ENCODE measurements at places on chromosomes 13 and 19.

DNA sequence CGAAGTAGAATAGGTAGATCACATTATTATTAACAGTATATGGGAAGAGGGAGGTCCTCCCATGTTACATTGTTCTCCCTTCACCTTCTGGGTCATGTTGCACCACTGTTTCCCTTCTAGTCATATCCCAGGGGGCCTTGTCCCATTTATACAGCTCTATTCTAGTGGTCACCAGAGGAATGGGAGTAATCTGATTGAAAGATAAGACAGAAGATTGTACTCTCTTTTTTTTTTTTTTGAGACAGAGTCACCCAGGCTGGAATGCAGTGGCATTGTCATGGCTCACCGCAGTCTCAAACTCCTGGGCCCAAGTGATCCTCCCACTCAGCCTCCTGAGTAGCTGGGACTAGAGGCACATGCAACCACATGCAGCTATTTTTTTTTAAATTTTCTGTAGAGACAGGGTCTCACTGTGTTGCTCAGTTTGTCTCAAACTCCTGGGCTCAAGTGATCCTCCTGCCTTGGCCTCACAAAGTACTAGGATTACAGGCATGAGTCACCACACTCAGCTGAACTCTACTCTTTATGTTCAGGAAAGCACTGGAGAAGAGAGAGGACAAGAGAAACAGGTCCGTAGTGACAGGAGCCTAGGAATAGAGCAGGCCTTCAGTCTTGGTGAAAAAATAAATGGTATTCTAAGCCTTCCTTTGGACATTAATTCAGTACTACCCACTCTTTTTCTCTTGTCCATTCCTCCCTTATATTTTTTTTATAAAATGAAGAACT is 4.3 kb upstream of the ZNF529 start:
- no peak for DNase-seq

DNA sequence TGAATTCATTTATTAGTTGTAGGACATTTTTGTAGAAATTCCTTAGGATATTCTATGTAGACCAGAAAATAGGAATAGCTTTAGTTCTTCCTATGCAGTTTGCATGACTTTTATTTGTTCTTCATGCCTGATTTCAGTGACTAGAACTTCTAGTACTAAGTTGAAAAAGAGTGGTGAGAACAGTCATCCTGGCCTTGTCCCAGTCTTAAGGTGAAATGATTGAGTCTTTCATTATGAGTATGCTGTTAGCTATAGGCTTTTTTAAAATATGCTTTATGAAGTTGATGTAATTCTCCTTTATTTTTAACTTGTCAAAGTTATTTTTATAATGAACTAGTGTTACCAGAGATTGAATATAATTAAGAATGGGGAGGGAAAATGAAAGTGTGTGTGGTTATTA is 690.1 kb upstream of the KLHL1 start:
- no peak for DNase-seq

- peak; percentile 64 for DNase-seq
These were observed 607.6 kb downstream of the FGF9 start for GRCh38 chr13:22278336-22278929.

DNA sequence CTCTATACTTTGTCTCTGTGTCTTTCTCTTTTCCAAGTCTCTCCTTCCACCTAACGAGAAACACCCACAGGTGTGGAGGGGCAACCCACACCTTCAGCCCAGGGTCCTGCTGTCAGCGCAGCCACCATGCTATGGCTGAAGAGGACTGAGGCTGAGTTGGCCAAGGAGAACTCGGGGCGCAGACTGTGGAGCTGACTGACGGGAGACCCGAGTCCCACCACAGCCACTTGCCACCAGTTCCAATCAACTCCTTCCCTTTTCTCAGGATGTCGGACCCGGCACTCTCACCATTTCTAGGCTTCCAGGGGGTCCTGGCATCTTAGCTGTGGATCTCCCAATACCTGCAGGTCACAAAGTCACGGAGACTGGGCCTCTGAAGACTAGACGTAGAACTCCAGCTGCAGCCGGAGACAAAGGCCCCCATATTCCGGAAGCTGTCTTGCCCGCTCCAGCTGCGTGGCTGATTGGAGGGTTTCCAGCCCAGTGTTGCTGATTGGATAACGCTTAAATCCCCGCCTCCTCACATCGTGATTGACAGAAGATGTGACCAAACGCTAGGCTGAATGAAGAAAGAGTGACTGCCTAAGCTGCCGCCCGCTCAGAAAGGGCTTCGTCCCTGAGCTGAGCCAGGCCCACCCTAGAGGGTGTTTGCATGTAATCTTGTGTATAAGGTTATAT is 63.6 kb downstream of the ZNF429 start:
- peak; percentile 97 for DNase-seq

DNA sequence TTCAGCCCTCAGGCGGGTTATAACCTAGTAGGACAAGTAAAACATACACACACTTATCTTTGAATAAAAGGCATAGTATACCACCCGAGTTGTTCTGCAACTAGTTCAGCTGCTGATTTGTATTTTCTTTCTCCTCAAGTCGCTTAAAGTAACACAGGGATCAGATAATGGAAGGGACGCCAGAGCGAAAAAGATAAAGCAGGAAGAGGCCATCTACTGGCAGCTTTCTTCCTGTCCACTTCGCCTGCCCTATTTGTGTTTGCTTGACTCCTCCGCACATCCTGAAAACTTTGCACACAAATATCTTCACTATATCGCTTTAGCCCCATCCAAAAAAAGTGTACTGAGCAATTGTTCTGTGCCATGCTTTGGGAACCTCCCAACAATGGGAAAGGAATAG is 238.0 kb upstream of the SOX21 start:
- DNase-seq: no peak

GRCh38 chr19:38144667-38145066 is 79.4 kb downstream of the DPF1 start:
- DNase-seq: no peak

GRCh38 chr13:76398425-76398824 is 487.8 kb downstream of the KCTD12 start:
- DNase-seq: no peak

GRCh38 chr13:98198683-98199082 is 21.6 kb upstream of the RNF113B start:
- DNase-seq: no peak

- peak; percentile 39 for DNase-seq
These were observed 11.9 kb upstream of the FRY start for GRCh38 chr13:32019612-32020233.

GRCh38 chr13:44221657-44222056 is 152.0 kb upstream of the SERP2 start:
- no peak for DNase-seq

GRCh38 chr19:13978351-13979243 is 26.3 kb downstream of the DCAF15 start:
- peak; percentile 44 for DNase-seq

DNA sequence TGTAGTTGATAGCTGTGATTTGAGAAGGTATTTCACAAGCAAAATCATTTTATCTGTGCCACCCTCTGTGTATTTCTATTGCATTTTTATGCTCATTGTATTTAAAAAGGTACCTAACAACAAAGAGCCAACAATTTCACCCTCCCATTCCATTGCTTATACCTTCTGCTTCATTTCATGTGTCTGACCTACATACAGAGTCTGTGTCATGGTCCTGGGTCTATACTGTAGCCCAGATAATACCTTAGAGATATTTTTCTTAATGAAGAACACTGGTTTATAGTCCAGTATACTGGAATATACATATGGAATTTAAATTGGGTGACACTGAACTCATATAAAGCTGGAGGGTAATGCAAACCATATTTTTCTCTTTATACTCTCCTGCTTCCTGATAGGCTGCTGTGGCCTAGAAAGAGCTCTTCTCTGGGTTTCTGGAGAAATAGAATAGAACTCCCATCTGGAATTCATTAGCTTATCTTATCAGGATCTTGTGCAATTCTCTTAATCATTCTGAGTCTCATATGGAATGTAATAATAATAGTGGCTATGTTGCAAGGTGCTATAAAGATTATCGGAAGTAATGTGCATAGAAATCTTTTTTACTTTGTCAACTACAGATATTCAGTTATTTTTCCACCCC is 31.8 kb upstream of the SPART start:
- no peak for DNase-seq

DNA sequence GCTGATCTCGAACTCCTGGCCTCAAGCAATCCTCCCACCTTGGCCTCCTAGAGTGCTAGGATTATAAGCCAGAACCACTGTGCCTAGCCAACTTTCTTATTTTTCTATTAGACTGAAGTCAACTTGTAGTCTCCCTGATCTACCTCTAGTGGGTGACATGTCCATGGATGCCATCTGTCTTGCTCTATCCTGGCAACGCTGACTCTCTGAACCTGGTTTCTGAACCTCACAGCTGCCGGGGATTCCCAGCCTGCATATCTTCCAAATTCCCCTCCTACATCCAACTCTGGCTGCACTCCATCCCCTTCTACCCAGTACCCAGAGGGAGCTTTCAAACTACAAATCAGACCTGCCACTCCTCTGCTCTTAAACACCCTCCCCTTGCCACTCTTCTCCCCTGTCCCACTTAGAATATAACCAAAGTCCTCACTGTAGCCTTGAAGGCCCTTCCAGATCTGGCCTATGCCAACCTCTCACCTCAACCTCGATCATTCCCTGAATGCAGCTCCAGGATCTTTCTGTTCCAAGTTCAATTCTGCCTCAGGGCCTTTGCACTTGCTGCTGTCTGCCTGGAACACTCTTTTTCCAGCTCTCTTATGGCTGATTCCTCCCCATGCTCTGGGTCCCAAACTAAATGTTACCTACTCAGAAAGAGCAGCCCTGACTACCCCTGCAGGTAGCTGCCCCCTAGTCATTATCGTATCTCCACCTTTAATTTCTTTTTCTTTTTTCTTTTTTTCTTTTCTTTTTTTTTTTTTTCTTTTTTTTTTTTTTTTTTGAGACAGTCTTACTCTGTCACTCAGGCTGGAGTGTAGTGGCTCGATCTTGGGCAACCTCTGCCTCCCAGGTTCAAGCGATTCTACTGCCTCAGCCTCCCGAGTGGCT is 2.2 kb downstream of the CLIP3 start:
- no peak for DNase-seq

GRCh38 chr13:114124921-114125320 is 7.5 kb downstream of the RASA3 start:
- DNase-seq: peak; percentile 58

DNA sequence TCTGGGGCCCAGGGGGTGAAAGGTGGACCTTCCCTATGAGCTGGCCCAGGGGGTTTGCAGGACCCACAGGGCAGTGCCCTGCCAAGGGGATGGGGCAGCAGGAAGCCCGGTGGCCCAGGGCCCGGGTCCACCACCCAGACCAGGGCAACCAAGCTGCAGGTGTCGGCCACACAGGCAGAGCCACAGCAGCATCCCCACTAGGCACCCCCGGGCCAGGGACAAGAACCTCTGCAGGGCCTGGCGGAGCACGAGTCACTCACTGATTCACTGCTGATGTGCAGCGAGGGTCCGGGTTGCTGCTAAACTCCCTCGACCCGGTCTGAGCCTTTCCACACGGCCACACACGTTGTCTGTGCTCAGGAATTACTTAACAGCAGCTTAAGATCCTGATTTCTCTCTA is 8.8 kb downstream of the FZR1 start:
- DNase-seq: no peak

GRCh38 chr13:40933508-40934204 is 85.5 kb downstream of the ELF1 start:
- DNase-seq: peak; percentile 20

- DNase-seq: no peak
These were observed 27.2 kb downstream of the ATP4B start for GRCh38 chr13:113630804-113631203.

DNA sequence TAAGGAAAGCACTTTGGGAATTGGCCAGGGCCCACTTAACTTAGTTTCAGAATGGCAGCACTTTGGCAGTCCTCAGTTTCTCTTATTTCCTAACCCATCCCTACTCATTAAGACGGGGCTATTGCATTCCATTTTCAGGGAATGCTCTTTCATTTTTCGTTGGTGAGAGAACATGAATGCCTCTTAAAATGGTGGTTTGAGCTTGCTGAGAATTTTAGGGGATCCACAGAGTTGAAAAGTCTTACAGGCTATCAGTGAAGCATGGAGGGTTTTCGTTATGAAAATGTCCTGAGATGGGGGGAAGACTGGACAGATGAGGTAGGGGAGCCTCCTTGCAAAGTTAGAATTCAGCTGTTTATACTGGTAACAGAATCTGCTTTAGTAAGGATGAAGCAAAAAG is 71.4 kb downstream of the LRCH1 start:
- DNase-seq: no peak

GRCh38 chr13:75458696-75459422 is 23.1 kb downstream of the TBC1D4 start:
- no peak for DNase-seq

- no peak for DNase-seq
These were observed 2.4 kb downstream of the CD33 start for GRCh38 chr19:51227326-51227725.

DNA sequence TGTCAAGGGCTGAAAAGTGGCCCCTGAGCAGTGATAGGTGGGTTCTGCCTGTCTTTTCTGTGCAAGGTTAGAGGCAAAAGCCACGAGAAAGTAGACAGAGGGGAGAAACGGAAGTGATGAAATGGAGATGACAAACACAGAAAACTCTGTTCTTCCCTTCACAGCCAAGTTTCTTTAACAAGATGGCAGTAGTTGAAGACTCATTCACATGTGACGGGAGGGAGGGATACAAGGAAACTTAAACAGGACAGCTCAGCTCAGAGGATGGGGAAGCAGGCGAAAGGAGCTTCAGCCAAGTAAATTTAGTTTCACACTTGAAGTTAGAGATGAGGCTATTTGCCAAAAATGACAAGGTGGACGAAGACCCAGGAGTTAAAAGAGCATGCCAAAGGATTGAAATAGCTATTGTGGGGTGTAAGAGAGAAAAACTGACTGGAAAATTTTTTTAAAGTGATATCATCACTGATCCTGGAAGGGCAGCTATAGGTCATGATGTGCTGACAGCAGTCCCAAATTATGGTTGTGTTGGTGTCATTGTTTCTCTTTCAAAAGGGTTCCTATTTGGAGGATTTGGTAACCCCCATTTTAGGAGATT is 347.9 kb downstream of the EFNB2 start:
- DNase-seq: no peak

- no peak for DNase-seq
These were observed 275.3 kb downstream of the KCTD12 start for GRCh38 chr13:76610819-76611415.

- DNase-seq: no peak
These were observed 10.2 kb downstream of the GAS6 start for GRCh38 chr13:113853518-113854237.

DNA sequence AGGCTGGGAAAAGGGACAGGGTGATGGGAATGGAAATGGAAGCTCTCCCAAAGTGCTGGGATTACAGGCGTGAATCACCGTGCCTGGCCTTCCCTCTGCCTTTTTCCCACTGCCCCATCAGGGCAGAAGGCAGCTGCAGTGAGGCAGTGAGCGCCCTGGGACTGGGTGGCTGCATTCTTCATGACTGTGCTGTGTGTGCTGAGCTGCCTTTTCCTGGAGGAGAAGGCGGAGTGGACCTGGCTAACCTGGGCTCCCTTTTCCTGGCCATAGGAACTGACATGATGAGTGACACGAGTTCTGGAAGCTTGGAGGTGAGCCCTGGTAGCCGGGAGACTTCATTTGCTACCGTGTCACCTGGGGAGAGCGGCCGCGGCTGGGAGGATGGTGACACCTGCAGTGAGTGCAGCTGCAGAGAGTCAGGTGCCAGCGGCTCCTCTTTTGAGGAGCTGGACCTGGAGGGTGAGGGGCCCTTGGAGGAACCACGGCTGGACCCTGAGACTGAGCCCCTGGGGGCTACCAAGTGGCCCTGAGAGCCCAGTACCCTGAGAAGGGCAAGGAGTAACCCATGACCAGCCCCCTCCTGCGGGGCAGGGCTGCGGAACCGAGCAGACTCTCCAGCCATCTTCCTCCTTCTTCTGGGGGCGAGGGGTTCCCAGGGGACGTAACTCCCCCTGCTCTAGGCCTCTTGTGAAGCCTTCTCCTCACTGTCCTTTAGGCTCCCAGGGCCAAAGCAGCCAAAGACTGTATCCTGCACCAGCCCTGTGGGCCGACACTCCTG is 26.3 kb upstream of the ZNF492 start:
- DNase-seq: no peak

- DNase-seq: no peak
These were observed 242.6 kb upstream of the RFC3 start for GRCh38 chr13:33575378-33575777.

Measured in CD4-positive, alpha-beta T cell treated with Interferon alpha-2 for 1 hour (primary cell).